ENCODE measurements at places on chromosomes 1 and 21. TPM values are rescaled to one million over a fixed set of nuclear protein-coding genes. Genes with fewer than 3 reads are reported as not detected.
A peak's percentile ranks its signal among the peaks of the same experiment; 100 is the strongest.

FAM72A gene
- total RNA-seq = 1.7 TPM

DNA sequence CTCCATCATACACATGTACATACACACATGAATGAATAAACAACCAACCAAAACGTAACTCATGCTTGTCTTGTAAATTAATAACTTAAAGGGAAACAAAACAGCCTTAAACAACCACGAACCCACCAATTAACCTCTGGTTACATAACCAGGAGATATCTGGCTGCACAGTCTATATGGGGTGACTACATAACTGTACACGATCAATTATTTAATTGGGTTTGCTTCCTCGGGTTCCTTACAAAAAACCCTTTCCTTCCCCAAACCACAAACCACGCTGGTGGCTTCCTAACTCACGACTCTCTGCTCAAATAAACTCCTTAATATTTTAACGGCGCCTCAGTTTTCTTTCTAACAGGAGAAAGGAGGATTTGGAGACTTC lies 744 bp downstream of the ZNF670 start:
- no peak for DNase-seq
- H3K27ac ChIP-seq = peak overlapping the region; percentile 83
- H3K36me3 ChIP-seq = peaks cover 30% of the 10 kb centered on the region
- peak overlapping the region; percentile 94 for H3K4me3 ChIP-seq

KRTAP20-2 gene
- total RNA-seq = not detected

GRCh38 chr1:60891281-60891680 lies 191.1 kb upstream of the NFIA start:
- no peak overlapping the region for H3K27ac ChIP-seq
- H3K4me3 ChIP-seq = no peak overlapping the region
- H3K4me1 ChIP-seq = peaks cover 21% of the 10 kb centered on the region
- no peak for DNase-seq
- no peaks in the 10 kb centered on the region for H3K27me3 ChIP-seq

DNA sequence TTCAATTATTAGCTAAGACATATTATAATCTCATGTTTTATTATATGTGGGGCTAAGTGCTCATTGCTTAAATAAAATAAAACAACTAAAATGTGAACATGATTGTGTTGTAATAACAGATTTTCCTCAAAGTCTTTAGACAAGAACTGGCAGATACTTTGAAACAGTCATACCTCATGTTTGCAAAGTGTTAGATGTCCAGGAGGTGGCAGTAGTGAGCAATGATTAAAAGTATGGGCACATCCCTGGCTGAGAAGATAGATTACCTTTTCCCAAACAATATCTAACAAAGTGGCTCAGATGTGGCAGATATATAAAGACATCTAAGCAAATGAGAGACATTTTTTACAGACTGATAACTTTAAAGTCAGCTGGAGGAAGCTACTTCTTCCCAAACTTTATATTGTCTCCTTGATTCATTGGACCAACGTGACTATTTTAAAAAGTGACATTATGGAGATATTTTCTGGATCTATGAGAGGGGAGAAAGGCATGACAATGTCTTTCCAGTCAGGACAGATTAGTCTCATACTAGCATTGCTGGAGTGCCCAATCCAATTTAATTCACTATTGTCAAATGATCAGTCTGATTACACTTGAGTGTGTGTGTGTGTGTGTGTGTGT lies 269.8 kb downstream of the S1PR1 start:
- H3K36me3 ChIP-seq = no peaks in the 10 kb centered on the region
- no peak for DNase-seq
- no peak overlapping the region for H3K27ac ChIP-seq
- H3K4me3 ChIP-seq = no peak overlapping the region

DNA sequence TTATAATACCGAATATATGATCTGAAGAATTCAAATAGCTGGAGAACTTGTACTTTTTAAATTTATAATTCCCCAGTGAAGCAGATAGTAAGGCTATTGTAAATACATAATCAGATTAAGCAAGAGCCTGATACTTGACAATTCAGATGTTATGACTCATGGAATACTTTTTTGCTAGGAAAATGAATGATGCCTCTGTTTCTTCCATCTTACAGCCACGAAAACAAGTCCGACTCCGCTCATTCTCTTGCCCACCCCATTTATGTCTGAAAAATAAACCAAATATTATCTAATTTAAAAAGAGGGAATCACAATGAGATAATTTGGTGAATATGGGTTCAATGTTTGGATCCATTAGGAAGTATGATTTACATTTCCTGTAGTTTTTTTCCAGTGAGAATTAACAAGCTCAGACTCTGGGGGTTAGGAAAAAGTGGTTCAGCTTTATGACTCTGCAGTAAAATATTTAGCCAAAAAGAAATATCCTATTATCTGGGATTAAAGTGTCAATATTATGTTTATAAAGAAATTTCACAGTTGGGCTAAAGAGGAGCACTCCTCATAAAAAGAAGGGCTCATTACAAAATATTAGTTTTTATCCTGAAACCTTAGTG lies 50.4 kb upstream of the DAB1 start:
- DNase-seq = no peak
- no peaks in the 10 kb centered on the region for H3K36me3 ChIP-seq
- H3K4me1 ChIP-seq = peaks cover 24% of the 10 kb centered on the region
- H3K4me3 ChIP-seq = no peak overlapping the region
- H3K27me3 ChIP-seq = no peaks in the 10 kb centered on the region
- no peak overlapping the region for H3K27ac ChIP-seq

DNA sequence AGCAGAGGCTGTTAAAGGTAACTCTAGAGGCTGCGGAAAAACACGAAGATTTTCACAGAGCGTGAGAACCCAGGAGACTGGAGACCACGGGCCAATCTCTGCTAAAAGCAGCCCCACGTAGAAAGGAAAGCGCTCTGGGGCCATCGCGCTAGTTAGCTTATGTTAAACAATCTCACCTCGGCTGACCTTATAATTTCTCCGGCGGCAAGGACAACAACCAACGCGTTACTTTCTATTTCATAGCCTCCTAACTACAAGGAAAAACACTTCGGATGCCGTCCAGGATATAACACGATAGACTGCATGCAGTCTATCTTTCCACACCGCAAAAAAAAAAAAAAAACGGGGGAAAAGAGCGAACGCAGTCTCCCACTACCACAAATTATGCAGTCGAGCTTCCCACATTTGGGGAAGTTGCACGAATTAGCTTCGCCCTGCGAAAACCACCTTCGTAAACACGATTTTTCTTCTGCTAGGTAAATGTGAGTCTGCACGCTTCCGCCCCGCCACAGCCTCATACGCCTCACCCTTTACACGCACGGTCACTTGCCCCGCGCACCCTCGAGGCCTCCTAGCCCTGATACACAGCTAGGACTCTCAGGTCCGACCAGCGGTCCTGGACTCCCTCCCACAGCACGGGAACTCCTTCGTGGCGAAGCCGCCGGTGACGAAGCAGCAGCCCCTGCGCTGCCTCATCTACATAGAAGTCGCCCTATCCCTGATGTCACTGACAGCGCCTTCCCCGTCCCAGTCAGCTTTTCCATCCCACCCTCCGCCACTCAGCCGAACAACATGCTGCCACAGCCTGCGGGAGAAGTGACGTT lies 87.8 kb downstream of the PRKAB2 start:
- DNase-seq = no peak
- peak overlapping the region; percentile 100 for H3K27ac ChIP-seq
- H3K36me3 ChIP-seq = no peaks in the 10 kb centered on the region
- H3K27me3 ChIP-seq = peaks cover 71% of the 10 kb centered on the region
- peaks cover 23% of the 10 kb centered on the region for H3K4me1 ChIP-seq

DNA sequence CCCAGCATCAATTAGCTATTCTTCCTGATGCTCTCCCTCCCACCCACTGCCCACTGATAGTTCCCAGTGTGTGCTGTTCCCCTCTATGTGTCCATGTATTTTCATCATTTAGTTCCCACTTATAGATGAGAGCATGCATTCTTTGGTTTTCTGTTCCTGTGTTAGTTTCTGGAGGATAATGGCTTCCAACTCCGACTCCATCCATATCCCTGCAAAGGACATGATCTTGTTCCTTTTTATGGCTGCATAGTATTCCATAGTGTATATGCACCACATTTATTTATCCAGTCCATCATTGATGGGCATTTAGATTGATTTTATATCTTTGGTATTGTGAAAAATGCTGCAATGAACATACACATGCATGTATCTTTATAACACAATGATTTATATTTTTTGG lies 30.2 kb downstream of the DISC1 start:
- no peaks in the 10 kb centered on the region for H3K4me1 ChIP-seq
- peaks cover 6% of the 10 kb centered on the region for H3K36me3 ChIP-seq
- no peak for DNase-seq
- H3K4me3 ChIP-seq = no peak overlapping the region
- peaks cover 1% of the 10 kb centered on the region for H3K27me3 ChIP-seq
- H3K27ac ChIP-seq = no peak overlapping the region

PTGFRN gene
- total RNA-seq = 108 TPM

GRCh38 chr21:40243685-40244084 lies 376.4 kb downstream of the PCP4 start:
- peaks cover 4% of the 10 kb centered on the region for H3K27me3 ChIP-seq
- DNase-seq = no peak
- no peak overlapping the region for H3K27ac ChIP-seq
- H3K4me1 ChIP-seq = no peaks in the 10 kb centered on the region
- H3K4me3 ChIP-seq = no peak overlapping the region
- H3K36me3 ChIP-seq = peaks cover 1% of the 10 kb centered on the region

TNN gene
- 2.0 TPM for total RNA-seq

CELA3B gene
- not detected for total RNA-seq

DNA sequence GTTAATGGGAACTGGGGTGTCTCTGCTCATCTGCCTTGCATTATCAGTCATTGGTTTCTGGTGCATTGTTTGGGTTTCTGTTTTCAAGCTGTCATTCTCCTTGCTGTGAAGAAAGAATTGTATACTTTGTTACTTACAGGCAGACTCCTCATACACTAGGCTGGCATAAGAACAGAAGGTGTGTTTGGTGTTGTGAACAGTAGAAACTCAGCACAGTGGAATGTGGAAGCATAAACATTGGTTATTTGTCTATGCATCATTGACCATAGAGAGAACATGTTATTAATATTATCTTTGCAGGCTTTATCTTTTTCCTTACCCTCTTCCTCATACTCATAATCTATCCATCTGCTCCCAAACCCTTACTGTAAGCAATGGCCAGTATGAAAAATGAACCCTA lies 18.2 kb downstream of the C1orf87 start:
- DNase-seq = no peak
- H3K27me3 ChIP-seq = peaks cover 15% of the 10 kb centered on the region
- no peak overlapping the region for H3K27ac ChIP-seq
- no peaks in the 10 kb centered on the region for H3K36me3 ChIP-seq

GRCh38 chr1:56934430-56935060 lies 31.3 kb downstream of the C8B start:
- peaks cover 2% of the 10 kb centered on the region for H3K4me1 ChIP-seq
- no peak overlapping the region for H3K27ac ChIP-seq
- H3K27me3 ChIP-seq = peaks cover 73% of the 10 kb centered on the region
- DNase-seq = no peak
- H3K4me3 ChIP-seq = no peak overlapping the region

C1orf116 gene
- total RNA-seq = 0.67 TPM

GABRD gene
- 0.14 TPM for total RNA-seq

- no peak overlapping the region for H3K4me3 ChIP-seq
- no peak for DNase-seq
- peaks cover 8% of the 10 kb centered on the region for H3K27me3 ChIP-seq
- peak overlapping the region; percentile 27 for H3K27ac ChIP-seq
These were observed 8.8 kb downstream of the FMO1 start for GRCh38 chr1:171256940-171257606.

GRCh38 chr1:18970762-18971161 lies 14.3 kb upstream of the IFFO2 start:
- DNase-seq = no peak
- no peak overlapping the region for H3K4me3 ChIP-seq
- H3K4me1 ChIP-seq = peaks cover 3% of the 10 kb centered on the region
- H3K27ac ChIP-seq = no peak overlapping the region
- H3K27me3 ChIP-seq = peaks cover 5% of the 10 kb centered on the region

GRCh38 chr21:33013626-33014025 lies 12.1 kb upstream of the OLIG2 start:
- no peak overlapping the region for H3K27ac ChIP-seq
- peaks cover 95% of the 10 kb centered on the region for H3K27me3 ChIP-seq
- DNase-seq = no peak
- H3K4me1 ChIP-seq = no peaks in the 10 kb centered on the region

DNA sequence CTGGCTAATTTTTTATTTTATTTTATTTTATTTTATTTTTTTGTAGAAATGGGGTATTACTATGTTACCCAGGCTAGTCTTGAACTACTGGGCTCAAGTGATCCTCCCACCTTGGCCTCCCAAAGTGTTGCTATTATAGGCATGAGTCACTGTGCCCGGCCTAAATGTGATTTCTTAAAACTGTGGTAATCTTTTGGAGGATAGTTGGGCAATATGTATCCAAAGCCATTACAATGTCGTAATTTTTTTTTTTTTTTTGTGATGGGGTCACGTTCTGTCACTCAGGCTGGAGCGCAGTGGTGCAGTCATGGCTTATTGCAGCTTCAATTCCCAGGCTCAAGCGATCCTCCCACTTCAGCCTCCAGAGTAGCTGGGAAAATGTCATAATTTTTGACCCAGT lies 14.2 kb downstream of the ETV3L start:
- H3K4me1 ChIP-seq = peaks cover 5% of the 10 kb centered on the region
- no peak overlapping the region for H3K4me3 ChIP-seq
- DNase-seq = no peak
- H3K27ac ChIP-seq = no peak overlapping the region
- H3K27me3 ChIP-seq = no peaks in the 10 kb centered on the region

HSPB7 gene
- 6.3 TPM for total RNA-seq

IFI44L gene
- 105 TPM for total RNA-seq

SGIP1 gene
- 9.8 TPM for total RNA-seq

ANGPTL3 gene
- total RNA-seq = not detected

All from mesothelial cell of epicardium (in vitro differentiated cells).